ENCODE measurements at places on chromosomes 3 and 15.

- DNase-seq, result no peak
- peaks cover 4% of the 10 kb centered on the region for H3K27me3 ChIP-seq
- no peaks in the 10 kb centered on the region for H3K36me3 ChIP-seq
Observed at GRCh38 chr3:110969229-110970211, 102.1 kb upstream of the NECTIN3 start.

GRCh38 chr3:52742418-52743041 lies 28.2 kb downstream of the NEK4 start:
- peaks cover 44% of the 10 kb centered on the region for H3K36me3 ChIP-seq
- no peak for DNase-seq
- H3K27ac ChIP-seq, result no peak overlapping the region
- H3K27me3 ChIP-seq, result no peaks in the 10 kb centered on the region
- H3K4me3 ChIP-seq, result no peak overlapping the region

- peaks cover 13% of the 10 kb centered on the region for H3K4me1 ChIP-seq
- no peaks in the 10 kb centered on the region for H3K36me3 ChIP-seq
- no peak overlapping the region for H3K4me3 ChIP-seq
Observed at GRCh38 chr3:46699676-46700523, 1.3 kb upstream of the TMIE start.

GRCh38 chr15:50544368-50544767 lies 2.1 kb downstream of the USP50 start:
- no peak overlapping the region for H3K27ac ChIP-seq
- H3K4me1 ChIP-seq, result peaks cover 13% of the 10 kb centered on the region

GRCh38 chr3:139555249-139555648 lies 15.7 kb upstream of the RBP1 start:
- H3K36me3 ChIP-seq, result no peaks in the 10 kb centered on the region
- H3K4me1 ChIP-seq, result no peaks in the 10 kb centered on the region
- no peak overlapping the region for H3K4me3 ChIP-seq
- H3K27ac ChIP-seq, result no peak overlapping the region
- no peak for DNase-seq
- H3K27me3 ChIP-seq, result peaks cover 10% of the 10 kb centered on the region

GRCh38 chr15:66563126-66563525 lies 2.7 kb downstream of the LCTL start:
- H3K27ac ChIP-seq, result no peak overlapping the region
- no peaks in the 10 kb centered on the region for H3K27me3 ChIP-seq

DNA sequence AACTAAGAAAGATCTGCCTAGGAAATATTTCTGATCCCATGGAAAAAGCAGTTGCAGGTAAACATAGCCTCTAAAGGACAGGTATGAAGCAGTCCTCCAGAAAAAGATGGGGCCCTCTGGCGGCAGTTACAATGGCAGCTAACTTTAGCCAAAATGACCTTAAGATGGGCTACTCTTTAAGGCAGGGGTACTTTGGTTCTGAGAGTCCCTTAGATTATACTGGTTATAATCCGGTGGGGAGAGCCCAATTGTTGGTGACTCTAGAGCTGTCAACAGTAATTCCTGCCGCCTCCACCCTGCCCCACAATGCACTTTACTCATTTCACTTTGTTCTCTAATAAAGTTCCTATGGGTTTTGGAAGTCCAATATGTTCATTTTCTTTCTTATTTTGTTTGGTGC lies 412.8 kb upstream of the WNT5A start:
- no peaks in the 10 kb centered on the region for H3K4me1 ChIP-seq
- no peaks in the 10 kb centered on the region for H3K27me3 ChIP-seq

- no peak overlapping the region for H3K4me3 ChIP-seq
- DNase-seq, result no peak
- H3K4me1 ChIP-seq, result peaks cover 3% of the 10 kb centered on the region
- H3K36me3 ChIP-seq, result no peaks in the 10 kb centered on the region
- no peak overlapping the region for H3K27ac ChIP-seq
- H3K27me3 ChIP-seq, result peaks cover 82% of the 10 kb centered on the region
Observed at GRCh38 chr15:88606070-88606794, 14.9 kb upstream of the AEN start.

DNA sequence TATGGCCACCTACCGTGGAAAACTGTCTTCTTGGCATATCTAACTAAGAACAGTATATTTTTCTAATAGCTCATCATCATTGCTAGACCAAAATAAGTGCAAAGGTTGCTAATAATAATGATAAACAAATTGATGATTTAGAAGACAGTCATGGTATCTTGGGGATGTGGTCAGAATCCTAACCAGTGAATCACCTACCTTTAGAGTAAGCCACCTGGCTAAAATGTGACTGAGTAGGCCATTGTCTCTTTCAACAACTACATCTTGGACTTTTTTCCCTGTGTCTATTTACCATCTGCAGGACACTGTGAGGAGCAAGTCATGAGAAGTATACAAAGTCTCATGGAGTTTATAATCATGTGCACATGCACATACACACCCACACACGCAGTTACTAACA lies 273.5 kb upstream of the SEMA6D start:
- no peaks in the 10 kb centered on the region for H3K27me3 ChIP-seq
- H3K36me3 ChIP-seq, result no peaks in the 10 kb centered on the region

GRCh38 chr3:79729096-79729495 lies 38.7 kb downstream of the ROBO1 start:
- H3K4me1 ChIP-seq, result no peaks in the 10 kb centered on the region
- no peak for DNase-seq
- no peak overlapping the region for H3K4me3 ChIP-seq
- no peaks in the 10 kb centered on the region for H3K27me3 ChIP-seq

DNA sequence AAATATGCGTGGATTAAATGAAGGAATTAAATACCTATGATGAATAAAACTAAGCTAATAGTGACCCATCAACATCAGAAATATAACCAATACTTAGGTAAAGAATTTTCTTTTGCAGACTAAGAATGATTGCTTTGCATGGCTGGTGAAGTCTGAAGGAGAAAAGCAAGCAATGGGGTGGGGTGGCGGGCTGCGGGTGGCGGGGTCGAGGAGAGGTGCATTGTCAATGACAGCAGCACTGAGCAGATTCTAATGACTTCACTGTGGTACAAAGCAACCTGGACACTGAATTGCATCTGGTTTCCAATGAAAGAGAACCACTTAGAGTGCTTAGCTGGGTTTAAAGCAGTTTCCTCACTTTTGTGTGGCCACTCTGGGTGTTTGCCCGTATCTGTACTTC lies 171.5 kb upstream of the IL12A start:
- no peaks in the 10 kb centered on the region for H3K36me3 ChIP-seq
- no peaks in the 10 kb centered on the region for H3K4me1 ChIP-seq
- DNase-seq, result no peak
- peaks cover 7% of the 10 kb centered on the region for H3K27me3 ChIP-seq
- no peak overlapping the region for H3K27ac ChIP-seq
- no peak overlapping the region for H3K4me3 ChIP-seq

GRCh38 chr3:107620534-107620933 lies 97.8 kb downstream of the BBX start:
- no peak for DNase-seq
- no peak overlapping the region for H3K4me3 ChIP-seq
- peaks cover 15% of the 10 kb centered on the region for H3K4me1 ChIP-seq
- H3K27me3 ChIP-seq, result no peaks in the 10 kb centered on the region
- H3K27ac ChIP-seq, result no peak overlapping the region

DNA sequence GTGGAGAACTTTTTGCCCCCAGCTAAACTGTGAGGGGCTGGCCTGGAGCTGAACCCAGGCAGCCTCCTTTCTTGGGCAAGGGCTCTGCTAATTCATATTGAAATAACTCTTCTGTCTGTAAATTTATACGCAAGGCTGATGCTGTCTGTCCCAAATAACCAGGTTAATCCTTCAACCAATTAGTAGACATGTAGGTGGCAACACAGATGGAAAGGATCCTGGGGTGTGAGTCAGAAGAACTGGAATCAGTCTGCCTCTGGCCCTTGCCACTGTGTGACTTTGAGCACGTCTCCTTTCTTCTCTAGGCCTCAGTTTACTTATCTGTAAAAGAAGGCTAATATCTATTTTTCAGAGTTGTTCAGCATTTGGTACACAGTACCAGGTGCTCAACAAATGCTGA lies 48.3 kb upstream of the IREB2 start:
- H3K27ac ChIP-seq, result no peak overlapping the region
- no peaks in the 10 kb centered on the region for H3K4me1 ChIP-seq
- peaks cover 22% of the 10 kb centered on the region for H3K27me3 ChIP-seq

DNA sequence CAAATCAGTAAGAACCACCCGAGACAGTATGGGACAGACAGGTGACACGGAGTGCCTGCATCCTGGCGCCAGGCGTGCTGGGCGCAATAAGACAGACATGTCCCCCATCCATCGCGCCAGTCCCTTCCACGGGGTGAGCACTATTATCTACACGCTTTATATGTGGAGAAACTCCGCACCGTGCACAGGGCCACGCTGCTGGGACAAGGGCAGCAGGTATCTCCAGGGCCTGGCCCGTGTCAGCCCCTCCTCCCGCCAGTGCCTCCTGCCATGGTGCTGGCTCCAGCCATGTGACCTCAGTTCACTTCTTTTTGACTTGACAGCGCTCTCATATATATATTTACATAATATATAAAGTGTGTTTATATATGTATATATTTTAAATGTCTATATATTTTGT lies 42.6 kb downstream of the TNK2 start:
- H3K27me3 ChIP-seq, result no peaks in the 10 kb centered on the region
- H3K36me3 ChIP-seq, result peaks cover 15% of the 10 kb centered on the region
- H3K4me3 ChIP-seq, result no peak overlapping the region
- H3K4me1 ChIP-seq, result peaks cover 1% of the 10 kb centered on the region

Data from T-helper 2 cell treated with Interferon-gamma antibody and Interleukin-4, amounts not matched to agents 5 μg/mL and 100 μg/mL, for 36 hours (primary cell).